ENCODE measurements at places on chromosomes 7 and 10.

DNA sequence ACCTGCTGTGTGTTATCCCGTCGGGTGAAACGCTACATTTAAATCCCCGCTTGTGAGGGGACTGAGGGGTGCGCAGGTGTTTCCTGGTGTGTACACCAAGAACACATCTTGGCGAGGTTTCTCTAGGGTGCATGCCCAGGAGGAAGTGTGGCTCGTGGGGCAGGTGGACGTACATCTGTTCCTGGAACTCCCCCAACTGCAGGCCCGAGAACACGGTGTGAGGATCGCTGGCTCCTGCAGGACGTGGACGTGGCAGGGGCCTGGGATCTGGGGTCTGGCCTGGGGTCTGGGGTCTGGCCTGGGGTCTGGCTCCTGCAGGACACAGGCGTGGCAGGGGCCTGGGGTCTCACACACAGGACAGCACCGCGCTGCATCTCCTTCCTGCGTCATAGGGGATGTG is 10.1 kb downstream of the KNDC1 start:
- ATAC-seq: no peak

GRCh38 chr7:120110169-120110568 is 162.8 kb upstream of the KCND2 start:
- ATAC-seq: no peak

GRCh38 chr7:107890493-107890961 is 456 bp upstream of the DLD start:
- peak; percentile 9 for ATAC-seq

DNA sequence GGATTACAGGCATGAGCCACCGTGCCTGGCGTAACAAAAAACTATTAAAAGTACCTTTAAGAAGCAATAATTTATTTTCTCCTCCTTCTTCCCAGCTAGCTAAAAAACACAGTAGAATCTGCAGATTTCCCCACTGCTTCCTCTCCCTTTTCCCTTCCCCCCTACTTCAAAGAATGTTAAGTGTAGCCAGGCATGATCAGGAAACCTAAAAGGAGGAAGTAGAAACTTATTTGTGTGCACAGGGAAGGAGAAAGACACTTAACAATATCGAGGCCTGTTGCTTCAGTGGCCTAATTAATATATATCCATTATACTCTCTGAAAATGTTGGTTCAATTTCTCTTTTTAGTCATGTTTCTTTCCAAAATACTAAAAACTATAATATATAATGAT is 127.7 kb downstream of the NRBF2 start:
- no peak for ATAC-seq

DNA sequence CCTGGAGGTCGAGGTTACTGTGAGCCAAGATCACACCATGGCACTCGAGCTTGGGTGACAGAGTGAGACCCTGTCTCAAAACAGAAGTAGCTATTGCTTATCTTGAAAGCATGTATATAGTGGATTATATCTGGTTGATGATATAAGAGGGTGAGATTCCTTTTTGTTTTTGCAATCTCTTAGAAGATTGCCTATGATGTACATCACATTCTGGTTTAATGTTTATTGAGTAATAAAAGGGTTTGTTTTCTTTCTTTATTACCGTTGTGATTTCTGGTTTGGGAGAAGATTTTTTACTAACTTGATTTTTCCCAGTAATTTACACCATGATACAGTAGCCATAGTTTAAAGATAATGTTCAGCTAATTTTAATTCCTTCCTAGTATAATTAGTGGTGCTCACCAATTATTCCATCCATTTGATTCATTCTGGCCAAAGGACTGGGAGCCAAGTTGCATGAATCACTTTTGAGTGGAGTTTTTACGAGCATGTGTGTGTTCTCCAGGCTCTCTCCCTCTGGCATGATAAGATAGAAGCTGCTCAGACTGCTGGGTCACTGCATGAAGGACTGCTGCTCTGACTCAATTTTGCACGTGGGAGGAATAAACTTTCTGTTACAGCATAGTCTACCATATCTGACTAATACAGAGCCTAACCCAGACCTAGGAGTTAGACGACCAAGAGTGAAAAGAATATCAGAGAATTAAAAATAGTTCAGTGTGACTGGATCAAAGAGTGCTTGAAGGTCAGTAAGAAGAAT is 13.5 kb upstream of the TSPAN13 start:
- peak; percentile 38 for ATAC-seq

DNA sequence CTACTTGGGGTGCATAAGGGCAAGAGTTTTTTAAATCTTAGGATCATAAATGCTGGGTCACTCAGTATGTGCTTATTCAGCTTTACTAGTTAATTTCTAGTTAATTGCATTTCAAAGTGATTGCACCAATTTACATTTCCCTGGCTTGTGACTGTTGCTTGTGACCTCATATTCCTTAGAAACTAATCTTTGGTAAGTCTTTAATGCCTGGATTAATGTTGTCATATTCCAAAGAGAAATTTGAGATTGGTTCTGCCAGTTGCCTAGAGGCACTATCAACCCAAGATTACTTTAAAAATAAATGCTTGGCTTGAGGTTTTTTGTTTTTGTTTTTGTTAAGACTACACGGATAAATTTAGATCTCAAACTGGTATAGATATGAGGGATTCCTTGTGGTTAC is 103.1 kb downstream of the ANK3 start:
- peak; percentile 11 for ATAC-seq

GRCh38 chr7:9407816-9408215 is 974.4 kb downstream of the NXPH1 start:
- no peak for ATAC-seq

GRCh38 chr7:2934211-2934731 is 90.2 kb upstream of the GNA12 start:
- no peak for ATAC-seq

- no peak for ATAC-seq
Observed at GRCh38 chr7:149800169-149800555, 26.8 kb upstream of the ZNF467 start.

- ATAC-seq: no peak
Observed at GRCh38 chr10:98489561-98490481, 43.1 kb upstream of the HPS1 start.

DNA sequence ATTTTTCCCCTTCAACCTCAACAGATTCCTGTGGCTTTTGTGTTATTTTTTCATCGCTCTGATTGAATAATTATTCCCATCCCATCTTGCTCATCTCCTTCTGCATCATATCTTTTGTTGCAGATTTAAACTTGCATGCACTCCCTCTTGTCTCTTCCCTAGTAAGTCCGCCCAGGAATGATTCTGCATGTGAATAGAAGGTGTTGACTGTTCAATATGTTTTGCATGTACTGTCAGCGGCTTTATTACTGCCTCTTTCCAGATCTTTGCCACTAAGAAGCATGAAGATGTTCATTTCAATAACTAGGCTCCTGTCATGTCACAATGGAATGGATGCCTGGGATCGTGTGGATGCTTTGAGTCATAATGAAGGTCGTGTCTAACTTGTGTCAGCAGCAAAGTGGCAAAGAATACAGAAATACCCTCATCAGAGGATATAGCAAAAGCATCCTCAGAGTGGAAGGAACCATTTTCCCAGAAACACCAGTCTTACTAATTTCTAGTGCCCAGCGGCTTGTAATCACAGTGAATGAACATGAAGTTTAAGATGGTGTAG is 62.6 kb upstream of the SEM1 start:
- no peak for ATAC-seq

DNA sequence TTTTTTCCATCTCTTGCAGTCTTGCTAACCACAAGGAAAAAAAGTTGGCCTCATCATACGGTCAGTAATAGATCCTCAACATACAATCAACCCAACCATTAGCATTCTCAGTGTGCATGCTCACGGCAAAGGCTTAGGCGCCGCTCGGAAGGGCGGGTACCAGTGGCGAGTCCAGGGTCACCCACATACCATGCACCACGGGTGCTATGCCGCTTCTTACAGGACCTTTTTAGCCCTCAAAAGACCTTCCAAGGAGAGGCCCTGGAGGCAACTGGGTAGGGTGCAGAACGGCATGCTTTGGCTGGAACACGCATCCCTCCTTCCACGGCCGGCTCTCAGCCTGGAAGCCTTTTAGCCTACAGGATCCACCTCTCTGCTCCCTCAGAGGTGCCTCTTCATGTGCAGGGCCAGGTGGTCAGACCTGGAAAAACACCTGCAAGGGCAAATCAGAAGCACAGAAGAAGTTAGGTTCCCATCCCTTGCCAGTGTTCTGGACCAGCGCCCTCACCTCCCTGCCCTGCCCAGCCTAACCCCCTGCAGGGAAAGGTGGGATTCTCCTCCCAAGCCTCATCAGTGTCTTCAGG is 5.8 kb downstream of the KLF6 start:
- ATAC-seq: no peak

GRCh38 chr10:58993480-58994221 is 182.8 kb upstream of the PHYHIPL start:
- ATAC-seq: no peak

GRCh38 chr10:64113792-64114191 is 592.6 kb downstream of the REEP3 start:
- ATAC-seq: no peak

DNA sequence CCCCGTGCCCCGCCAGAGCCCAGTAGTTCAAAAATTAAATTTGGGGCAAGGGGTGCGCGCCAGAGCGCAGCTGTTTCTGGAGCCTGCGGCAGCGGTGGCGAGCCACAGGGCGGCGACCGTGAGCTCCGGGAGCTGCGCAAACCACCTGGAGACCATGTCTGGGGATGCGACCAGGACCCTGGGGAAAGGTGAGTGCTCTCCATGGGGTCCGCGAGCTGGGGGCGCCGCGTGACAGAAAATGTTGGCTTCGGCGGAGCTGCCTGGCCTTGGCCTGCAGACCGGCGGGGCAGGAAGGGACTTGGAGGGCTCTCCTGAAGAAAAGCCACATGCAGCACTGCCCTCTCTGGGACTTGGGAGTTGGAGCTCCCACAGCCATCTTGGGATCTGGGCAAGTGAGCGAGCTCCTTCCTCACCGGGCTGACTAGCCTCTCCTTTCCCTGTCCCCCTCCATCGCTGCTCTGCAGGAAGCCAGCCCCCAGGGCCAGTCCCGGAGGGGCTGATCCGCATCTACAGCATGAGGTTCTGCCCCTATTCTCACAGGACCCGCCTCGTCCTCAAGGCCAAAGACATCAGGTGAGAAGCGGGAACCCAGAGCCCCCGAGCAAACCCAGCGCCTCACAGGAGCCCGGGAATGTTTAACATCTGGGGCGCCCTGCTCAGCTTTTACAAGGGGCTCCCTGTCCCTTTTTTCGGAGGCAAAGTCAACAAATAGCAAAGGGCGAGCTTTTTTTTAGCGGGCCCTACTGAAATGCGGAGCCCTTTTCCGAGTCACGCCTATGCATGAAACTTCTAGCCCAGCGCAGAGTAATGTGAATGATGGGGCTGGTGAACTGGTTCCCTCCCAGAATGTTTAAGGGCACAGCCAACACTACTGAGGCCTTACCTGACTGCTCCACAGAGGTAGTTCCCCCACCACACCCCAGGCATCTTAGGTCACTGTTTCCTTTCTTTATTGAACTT is 6.1 kb downstream of the GSTO2 start:
- no peak for ATAC-seq

DNA sequence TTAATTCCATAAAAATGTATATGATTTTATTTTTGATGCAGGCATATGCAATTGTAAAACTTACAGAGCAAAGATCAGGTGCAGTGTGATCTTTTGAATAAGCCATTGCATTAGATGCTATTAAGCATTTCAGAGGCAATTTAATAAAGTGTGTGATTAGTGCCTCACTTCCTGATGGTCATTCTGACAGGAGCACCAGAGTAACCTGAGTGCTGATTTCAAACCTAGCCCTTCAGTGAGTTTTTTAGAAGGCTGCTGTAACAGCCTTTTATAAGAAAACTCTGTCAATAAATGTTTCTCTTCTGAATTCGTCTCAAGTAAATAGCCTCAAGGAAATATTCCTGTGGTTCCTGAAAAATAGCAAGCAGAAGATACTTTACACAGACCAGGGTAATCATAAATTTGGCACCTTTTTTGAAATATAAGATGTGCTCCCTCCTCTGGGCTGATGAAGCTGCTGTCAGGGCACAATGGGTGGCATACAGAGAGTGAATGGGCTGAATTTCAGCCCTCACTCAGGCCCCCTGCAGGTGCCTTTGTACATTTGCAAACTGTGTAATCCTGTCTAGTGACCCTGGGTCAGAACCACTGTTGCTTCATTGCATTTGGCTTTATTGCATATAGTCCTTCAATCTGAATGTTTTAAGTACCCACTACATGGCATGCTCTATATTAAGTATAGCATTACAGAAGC is 193.7 kb upstream of the CSTF2T start:
- peak; percentile 13 for ATAC-seq

- ATAC-seq: peak; percentile 10
Observed at GRCh38 chr7:47578579-47579270, 3.2 kb downstream of the TNS3 start.

DNA sequence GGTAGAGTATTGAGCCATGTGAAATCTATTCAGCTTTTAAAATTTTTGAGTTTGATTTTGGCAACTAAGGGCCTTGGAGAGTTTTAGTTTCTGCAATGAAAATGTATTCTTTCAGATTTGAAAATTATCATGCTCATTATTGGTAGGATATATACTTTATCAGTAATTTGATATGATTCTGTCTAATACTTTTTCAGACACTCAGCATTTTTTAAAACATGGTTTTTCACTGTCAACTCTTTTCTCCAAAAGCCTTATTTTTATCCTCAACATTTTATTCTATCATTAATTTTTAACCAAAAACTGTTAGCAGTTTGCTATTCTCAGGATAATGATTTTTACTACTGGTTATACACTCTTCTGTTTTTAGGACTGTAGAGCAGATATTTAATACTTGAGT is 4.8 kb downstream of the ANKIB1 start:
- ATAC-seq: no peak

- ATAC-seq: peak; percentile 92
Observed at GRCh38 chr10:129030996-129031843, 435.8 kb upstream of the MGMT start.

DNA sequence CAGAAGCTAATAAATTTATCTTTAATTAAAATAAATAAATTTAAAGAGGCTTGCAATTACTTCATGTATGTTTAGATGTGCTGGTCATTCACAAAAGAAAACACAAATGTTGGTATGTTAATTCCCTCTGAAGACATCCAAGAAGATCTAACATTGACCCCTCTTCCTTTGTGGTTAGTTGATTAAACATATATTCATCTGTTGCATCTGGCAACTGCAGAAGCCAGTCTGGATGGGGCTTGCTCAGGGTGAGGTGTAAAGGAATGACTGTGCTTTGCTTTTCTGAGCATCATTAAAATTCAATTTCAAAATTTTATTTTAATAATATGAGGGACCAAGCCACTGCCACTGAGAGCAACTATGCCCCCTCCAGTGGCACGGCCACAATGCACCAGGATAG is 36.4 kb upstream of the FERD3L start:
- ATAC-seq: no peak

- ATAC-seq: no peak
Observed at GRCh38 chr7:26298472-26299058, 6.9 kb downstream of the SNX10 start.

GRCh38 chr7:107980171-107980570 is 22.8 kb downstream of the LAMB1 start:
- ATAC-seq: no peak

DNA sequence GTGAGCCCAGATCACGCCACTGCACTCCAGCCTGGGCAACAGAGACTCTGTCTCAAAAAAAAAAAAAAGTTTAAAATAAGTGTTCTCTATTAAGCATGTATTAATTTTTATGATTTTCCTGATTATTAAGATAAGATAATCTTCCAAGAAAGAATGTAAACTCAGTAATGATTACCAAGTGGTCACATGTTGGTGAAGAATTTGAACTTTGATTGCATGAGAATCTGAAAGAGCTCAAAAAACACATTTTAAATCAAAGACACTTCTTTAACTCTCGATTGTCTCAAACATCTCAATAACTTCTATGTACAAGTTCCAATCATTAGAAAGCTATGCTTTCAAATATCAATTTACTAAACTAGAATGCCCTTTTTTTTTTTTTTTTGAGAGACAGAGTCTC is 33.8 kb downstream of the SNX8 start:
- no peak for ATAC-seq
